ENCODE measurements at places on chromosomes 5 and 9.

DNA sequence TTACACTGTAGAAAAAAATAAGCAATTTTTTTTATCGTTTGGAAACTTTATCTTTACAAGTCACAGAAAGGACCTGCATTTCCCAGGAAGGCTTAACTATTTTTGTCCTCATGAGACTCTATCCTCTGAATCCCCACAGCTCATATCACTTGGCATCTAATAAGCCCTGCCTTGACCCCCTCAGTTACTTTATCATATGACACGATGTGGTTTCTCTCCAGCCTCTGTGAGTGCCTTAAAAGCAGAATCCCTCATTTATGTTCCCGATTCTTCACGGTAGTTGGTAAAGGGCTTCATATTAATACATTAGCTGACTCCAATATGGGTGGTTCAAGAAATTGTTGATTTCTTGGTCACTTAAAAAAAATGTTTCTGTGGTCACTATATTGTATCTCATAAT lies 296.6 kb upstream of the GRAMD2B start:
- DNase-seq = no peak

DNA sequence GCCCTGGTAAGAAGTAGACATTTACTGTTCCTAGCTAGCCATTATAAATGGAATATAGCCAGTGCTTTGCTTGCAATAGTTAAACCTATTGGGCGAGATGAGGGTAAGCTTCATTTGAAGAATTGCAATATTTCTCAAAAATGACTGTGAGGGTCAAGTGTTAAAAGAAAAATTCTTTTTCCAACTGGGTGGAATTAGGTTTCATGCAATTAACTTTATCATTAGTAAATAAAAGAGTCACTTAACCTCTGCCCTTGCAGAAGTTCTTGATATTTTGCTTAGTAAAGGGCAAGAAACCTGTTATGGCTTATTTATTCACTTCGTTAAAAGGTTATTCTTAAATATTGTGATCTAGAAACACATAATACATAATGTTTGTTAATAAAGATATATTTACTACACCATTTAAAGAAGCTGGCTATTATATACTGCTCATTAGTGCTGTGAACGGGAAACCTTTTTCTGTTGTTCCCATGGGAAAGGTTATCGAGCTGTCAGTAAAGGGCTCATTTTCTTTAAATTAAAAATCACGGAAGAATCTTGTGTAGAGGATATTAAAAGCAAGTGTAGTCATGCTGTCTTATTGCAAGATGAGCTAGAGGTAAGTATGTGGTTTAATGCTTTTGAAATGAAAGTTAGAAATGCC lies 370.5 kb downstream of the CSNK1G3 start:
- no peak for DNase-seq

DNA sequence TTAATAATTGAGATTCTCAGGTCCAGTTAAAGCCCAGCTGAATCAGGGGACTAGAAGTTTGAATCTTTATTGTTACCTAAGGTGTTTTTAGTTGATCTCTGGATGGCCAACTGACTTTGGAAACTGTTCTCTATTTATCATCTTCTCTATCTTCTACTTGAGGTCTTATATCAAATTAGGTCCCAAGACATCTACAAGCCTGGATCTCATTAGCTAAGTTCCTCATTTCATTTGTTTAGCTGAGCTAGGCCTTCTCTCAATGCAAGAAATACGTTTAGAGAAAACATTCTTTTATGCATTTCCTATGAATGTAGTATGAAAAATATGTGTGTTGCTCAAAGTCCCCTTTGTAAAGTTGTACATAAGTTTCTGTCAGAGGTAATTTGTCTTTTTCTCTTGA lies 196.6 kb downstream of the PTTG1 start:
- no peak for DNase-seq

- DNase-seq = no peak
These were observed 185.6 kb upstream of the NR3C1 start for GRCh38 chr5:143588933-143589662.

- DNase-seq = no peak
These were observed 86.6 kb downstream of the MED27 start for GRCh38 chr9:131992906-131993657.

GRCh38 chr5:146607659-146608332 lies 91.8 kb upstream of the GPR151 start:
- DNase-seq = no peak

- no peak for DNase-seq
These were observed 92.8 kb upstream of the SLC44A1 start for GRCh38 chr9:105151686-105151995.

DNA sequence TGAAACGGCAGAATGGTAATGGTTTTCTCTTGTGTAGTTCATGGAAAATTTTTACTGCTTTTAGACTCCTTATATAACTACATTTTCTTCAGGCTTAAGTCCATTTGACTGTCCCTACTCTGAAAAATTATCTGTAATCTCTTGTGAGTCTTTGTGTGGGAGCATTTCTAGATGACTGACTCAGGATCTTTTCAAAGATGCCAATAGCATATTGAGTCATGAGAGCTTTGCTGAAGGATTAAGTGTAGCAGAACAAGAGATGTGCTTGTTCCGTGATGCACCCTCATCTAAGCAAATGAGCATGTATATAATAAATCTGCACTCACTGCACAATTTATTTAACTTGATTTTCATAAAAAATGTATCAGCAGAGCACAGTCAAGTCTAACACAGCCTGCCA lies 298.7 kb upstream of the CDH6 start:
- no peak for DNase-seq

DNA sequence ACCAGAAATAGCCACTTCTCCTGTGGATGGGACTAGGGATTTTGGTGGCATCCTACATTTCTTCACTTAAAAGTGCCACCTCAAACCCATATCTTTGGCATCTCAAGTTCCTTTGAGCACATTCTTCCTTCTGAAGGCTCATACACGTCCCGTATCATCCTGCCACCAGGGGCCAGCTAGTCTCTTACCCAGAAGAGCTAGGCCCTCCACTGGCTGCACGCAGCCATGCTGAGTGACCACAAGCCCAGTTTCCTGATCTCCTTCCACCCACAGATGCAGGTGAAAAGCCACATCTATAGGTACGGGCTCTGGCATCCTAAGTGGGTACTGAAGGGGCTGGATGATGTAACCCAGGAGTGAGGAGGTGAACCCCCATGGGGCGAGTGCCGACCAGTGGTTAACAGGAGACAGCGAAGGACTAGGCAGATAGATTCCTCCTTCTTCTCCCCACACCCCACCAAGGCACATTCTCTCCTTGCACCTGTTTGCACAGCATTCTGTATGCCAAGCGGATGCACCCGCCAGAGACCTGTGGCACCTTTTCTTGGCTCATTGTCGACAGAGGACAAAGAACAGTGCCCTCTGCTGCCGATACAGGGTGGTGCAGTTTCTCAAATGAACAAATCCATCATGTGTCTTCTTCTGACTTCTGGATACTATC lies 14.4 kb upstream of the SCGB3A1 start:
- peak; percentile 63 for DNase-seq

DNA sequence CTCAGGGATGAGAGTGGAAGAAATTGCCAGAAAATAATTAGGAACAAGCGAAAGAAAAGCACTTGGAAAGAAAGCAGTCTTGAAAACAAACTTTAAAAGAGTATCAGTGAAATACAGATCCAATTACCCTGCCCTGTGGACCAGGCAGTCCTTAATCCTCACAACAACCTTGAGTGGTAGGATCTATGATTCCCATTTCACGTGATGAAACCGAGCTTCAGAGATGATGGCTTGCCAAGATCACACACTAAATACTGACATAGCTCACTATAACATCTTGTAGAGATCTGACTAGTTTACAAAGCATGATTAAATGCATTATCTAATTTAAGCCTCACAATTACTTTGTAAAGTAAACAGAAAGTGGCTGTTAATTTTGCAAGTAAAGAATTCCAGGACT lies 55.5 kb upstream of the ABCA1 start:
- no peak for DNase-seq

DNA sequence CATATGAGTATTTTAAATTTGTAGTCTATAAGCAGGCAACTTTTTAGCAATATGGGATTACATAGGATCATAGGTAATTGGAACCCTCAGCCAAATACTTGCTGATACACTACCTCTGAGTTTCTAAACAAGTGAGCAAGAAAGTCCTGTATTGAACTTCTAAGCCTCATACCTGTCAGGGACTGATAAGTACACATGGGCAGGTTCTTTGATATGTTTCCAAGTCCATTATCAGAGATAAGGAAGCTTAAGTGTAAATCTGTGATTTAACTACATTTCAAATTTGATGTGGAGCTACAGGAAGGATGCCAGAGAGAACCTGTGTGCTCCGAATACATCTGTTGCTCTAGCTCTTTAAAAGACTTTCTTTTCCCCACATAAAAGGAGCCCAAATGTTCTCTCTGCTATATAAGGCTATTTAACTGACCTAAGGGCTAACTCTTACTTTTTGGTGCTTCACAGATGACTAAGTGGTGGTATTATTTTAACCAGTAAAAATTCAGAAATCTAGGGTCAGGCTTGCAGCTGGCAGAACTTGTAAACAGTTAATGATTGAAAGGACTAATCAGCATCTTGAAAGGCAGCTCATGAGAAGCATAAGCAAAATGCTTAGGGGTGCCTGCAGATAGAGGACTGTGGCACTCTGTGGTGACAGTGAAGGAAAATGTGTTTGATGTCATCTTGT lies 228.6 kb downstream of the NR3C1 start:
- no peak for DNase-seq

GRCh38 chr5:133531594-133531993 lies 80.7 kb downstream of the FSTL4 start:
- DNase-seq = no peak

DNA sequence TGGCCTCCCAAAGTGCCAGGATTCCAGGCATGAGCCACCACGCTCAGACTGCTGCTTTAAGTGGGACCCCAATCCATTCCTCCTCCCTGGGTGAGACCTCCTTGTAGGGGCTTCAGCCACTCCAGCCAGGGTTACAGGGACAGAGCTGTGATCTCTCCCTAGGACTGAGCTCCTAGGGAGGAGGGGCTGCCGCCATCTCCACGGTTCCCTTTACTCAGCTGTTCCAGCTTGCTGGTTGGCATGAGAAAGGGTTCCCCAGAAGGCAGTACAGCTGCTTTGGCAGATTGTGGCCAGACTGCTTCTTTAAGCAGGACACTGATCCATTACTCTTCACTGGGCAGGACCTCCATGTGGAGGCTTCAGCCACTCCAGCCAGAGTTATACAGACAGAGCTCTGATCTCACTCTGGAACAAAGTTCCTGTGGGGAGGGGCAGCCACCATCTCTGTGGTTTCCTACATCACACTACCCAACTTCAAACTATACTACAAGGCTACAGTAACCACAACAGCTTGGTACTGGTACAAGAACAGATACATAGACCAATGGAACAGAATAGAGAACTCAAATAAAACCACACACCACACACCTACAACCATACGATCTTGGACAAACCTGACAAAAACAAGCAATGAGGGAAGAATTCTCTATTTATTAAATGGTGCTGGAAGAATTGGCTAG lies 7.2 kb downstream of the INSL6 start:
- no peak for DNase-seq

- no peak for DNase-seq
These were observed 595 bp downstream of the PDLIM7 start for GRCh38 chr5:177496727-177497291.
